ENCODE measurements at places on chromosomes 5 and 9.
A peak's percentile ranks its signal among the peaks of the same experiment; 100 is the strongest.

DNA sequence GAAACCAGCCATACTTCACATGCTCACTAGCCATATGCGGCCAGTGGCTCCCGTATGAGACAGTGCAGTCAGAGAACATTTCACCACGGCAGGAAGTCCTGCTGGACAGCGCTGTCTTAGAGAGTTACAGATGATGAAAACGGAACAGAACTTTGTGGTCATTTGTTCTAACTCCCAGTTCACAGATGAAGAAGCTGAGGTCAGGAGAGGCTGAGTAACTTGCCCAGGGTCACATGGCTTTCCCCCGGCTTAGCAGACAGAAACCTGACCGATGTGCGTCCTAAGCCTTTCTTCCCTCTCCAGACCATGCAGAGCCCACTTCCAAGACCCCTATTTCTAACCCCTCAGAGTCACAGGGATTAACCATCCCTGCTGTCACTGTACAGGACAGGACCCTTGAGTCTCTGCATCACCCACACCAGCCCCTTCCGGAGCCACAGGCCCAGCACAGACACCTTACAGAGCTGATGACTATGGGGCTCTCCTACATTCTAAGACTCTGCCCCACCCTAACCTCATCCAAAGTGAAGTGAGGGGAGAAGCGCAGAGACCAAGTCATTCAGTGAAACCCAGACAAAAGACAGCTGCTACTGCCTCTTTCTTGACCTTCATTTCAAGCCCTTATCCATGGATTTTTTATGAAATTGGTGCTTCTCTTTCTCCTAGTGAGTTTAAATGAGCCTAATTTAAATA, 86.9 kb downstream of the PTPN3 start:
- DNase-seq = no peak

DNA sequence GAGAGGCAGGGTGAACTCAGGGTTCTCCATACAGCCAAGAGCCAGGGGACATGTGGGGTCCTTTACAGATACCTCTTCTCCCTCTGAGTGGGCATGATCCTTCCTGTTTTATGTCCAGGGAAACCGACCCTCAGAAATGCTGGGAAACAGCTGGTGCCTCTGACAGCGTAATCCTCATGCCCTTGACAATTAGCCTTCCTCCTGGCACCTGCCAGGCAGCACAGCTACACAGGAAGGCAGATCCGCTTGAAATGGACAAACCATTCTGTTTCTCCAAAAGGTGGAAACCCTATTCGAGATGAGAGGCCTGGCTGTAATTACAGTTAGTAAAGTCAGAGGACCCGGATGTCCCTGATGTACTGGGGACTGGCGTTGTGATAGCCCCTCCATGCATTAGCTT, 7.2 kb downstream of the ERGIC1 start:
- DNase-seq = no peak

- no peak for DNase-seq
These were observed 21.9 kb upstream of the FSD1L start for GRCh38 chr9:105425816-105426433.

DNA sequence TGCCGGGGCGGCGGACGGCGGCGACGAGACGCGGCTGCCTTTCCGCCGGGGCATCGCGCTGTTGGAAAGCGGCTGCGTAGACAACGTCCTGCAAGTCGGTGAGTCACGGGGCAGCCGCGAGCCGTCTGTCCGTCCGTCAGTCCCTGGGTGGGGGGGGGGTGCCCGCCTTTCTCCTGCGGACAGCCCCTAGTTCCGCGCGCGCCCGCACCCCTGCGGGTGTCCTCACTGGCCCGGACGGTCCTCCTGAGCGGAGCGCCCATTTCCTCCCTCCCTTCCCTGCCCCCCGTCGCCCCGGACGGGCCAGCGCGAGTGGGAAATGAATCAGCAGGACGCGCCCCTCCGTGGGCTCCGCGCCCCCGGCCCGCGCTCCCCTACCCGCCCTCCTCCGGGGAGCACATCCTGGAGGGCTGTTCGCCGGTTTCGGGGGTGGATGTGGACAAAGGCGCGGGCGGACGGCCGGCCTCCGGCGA, 828 bp downstream of the ZSWIM6 start:
- DNase-seq = peak; percentile 41
